CD4-positive, alpha-beta T cell treated with Interleukin-4 for 4 hours (primary cell): ENCODE measurements at places on chromosomes 7 and 10.
A peak's percentile ranks its signal among the peaks of the same experiment; 100 is the strongest.

- no peak for DNase-seq
These were observed 85.1 kb downstream of the SNX13 start for GRCh38 chr7:17855202-17855601.

- no peak for DNase-seq
These were observed 345.2 kb upstream of the SHH start for GRCh38 chr7:156157409-156158012.

GRCh38 chr10:22681783-22682183, 32.6 kb downstream of the PIP4K2A start:
- DNase-seq = peak; percentile 87

- DNase-seq = no peak
These were observed 207.6 kb downstream of the GLI3 start for GRCh38 chr7:42029405-42029804.

DNA sequence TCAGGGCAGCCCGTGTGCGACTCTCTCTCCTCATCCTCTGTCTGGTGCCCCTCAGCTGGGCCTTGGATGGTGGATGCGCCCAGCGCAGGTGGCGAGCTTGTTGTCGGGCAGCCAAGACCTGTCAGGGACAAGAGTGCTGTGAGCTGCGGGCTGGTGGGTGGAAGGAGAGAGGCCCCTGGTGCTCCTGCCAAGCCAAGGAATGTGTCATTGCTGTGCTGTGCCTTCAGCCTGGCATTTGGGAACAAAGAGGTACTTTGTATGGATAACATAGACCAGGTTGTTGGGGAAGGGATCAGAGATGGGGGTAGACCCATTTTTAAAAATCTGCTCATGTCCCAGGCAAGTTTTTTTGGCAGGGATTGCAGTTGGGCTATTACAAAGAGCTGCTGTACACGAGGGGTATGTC, 120.9 kb downstream of the PKD1L1 start:
- no peak for DNase-seq

DNA sequence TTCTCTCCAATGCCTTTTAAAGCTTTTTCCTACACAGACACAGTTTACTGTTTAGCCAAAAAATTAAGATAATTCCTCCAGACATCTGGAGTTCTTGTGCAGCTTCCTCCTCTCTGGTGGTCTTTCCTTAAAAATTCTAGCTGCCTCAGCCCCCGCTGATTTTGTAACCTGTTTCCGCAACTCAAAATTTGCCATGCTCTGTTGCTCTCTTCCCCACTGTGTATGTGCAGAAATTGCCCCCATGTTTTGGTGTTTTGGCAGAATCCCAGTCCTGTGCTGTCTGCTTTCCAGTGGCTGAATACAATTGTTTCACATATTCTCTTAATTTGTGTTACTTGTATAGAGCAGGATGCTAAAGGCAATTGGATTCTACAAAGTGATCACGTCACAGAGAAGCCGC, 151.7 kb upstream of the PRSS1 start:
- DNase-seq = no peak

GRCh38 chr10:37263304-37263703, 137.9 kb downstream of the ANKRD30A start:
- DNase-seq = no peak

DNA sequence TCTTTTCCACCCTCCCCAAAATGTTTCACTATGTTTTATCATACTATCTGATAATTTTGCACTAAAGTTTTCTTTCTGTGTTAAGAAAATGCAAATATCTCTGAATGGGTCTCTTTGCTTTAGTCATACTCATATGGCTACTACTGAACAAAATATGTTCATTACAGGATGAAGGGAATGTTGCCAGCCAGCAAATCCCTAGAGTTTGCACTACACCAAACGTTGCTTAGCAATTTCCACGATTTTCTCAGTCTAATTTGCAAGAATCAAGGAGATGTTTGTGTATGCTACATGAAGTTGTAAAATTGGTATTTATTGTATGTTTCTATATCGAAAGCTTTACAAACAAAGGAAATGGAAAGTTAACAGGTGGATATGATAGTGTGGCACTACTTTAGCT, 10.6 kb upstream of the MAGI2 start:
- DNase-seq = no peak

- no peak for DNase-seq
These were observed 25.7 kb downstream of the C10orf71 start for GRCh38 chr10:49324711-49325110.

DNA sequence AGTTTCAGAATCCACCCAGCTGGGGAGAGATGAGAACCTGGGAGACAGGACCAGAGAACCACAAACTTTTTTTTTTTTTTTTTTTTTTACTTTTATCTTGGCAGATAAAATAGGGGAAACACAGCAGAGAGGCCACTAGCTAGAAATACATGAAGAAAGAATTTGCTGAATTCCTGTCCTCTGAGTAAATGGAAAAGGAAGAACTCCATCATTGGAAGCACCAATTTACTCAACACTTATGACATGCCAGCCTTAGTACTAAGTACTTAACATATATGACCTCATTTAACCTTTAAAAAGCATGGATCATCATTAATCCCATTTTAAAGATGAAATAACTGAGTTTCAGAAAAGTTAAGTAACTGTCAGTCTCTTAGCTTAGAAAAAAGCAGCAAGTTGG, 343.0 kb upstream of the NPSR1 start:
- no peak for DNase-seq

- DNase-seq = no peak
These were observed 35.8 kb downstream of the NSUN6 start for GRCh38 chr10:18615618-18616017.

GRCh38 chr7:93980744-93981479, 23.2 kb downstream of the BET1 start:
- no peak for DNase-seq

DNA sequence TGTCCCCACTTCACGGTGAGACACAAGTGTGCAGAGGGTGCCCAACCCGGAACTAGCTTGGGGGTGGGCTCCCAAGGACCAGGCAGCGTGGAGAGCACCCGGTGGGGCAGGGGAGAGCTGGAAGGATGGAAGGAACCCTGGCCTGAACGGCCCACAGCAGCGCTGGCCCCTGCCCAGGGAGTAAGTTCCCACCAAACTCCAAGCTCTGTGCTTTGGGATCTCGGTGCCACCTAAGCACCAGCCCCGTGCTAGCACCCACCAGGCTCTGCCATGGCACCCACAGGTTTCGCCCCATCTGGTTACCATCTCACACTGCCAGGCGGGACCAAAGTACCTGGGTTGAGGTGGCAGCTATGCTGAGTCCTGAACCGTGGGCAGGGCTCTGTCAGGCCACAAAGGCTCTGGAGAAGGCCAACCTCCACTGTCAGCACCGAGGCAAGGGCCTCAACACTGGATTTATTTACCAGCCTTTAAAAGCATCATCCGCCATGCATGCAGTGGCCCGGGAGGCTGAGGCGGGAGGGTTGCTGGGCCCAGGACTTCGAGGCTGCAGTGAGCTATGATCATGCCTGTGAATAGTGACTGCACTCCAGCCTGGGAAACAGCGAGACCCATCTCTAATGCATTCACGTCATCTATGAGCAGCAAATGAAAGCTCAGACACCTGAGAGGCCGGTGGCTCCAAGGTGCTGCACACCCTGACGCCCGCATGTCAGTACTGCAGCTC, 16.0 kb downstream of the GPER1 start:
- no peak for DNase-seq

- peak; percentile 83 for DNase-seq
These were observed 667 bp downstream of the KLLN start for GRCh38 chr10:87862679-87863052.

DNA sequence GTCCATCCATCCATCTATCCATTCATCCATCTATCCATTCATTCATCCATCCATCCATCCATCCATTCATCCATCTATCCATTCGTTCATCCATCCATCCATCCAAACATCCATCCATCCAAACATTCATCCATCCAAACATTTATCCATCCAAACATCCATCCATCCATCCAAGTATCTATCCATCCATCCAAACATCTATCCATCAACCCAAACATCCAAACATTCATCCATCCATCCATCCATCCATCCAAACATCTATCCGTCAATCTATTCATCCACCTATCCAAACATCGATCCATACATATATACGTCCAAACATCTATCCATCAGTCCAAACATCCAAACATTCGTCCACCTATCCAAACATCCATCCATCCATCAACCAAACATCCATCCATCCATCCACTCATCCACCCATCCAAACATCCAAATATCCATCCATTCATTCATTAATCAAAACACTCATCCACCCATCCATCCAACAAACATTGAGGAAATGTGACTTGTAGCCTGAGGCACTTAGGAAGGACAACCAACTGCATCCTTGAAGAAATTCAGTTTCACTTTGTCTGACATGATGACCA, 28.8 kb upstream of the MYH16 start:
- no peak for DNase-seq

DNA sequence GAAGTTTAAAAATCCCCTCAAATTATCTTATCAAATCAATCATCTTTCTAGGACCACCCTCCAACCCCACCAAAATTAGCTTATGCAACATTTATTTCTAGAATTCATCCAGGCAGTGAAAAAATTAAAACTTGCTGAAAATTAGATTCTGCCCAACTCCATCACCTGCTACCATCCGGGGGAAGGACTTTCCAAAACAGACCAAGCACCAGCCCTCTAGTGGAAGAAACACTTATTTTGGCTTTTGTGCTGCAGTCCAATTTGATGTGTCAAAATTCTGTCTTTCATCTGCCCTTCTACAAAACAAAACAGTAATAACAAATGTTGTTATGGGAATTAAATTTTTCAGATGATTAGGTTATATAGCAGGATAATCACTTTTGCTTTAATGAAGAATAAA, 35.1 kb downstream of the GCC1 start:
- DNase-seq = no peak

- no peak for DNase-seq
These were observed 89.9 kb downstream of the PHYHIPL start for GRCh38 chr10:59266321-59266720.

DNA sequence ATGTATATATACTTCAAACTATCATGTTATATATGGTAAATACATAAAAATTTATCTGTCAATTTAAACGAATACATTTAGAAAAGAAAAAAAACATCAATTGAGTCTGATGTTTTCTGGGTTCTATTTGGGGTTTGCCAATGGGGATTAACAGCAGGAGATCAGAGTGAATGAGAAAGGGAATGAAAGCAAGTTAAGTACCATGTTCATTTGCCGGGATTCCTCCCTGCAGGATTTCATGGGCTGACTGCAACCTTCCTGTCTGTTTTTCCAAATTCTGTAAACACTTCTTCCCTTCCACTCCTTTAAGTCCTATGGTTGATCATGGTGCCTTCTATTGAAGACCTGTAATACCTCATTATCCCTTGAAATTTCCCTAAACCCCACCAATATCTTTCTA, 33.9 kb upstream of the SEMA3A start:
- DNase-seq = no peak
